ENCODE measurements at places on chromosomes 11 and 22.

GRCh38 chr22:42792909-42793847 lies 63.9 kb downstream of the ARFGAP3 start:
- DNase-seq = no peak

- no peak for DNase-seq
Measured at GRCh38 chr22:32776397-32776796, 25.1 kb upstream of the TIMP3 start.

DNA sequence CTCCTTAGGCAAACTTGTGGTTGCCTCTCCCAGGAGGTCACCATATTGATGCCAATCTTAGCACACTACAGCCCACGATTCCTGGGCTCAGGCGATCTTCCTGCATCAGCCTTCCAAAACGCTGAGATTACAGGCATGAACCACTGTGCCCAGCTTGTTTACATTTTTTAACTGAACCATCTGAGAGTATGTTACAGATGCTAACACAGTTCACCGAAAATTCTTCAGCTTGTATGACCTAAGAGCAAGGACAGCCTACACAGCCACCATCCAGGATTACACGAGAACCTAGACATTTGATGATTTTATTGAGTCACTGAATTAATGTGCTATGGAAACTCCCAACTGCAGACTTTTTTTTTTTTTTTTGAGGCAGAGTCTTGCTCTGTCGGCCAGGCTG lies 5.8 kb upstream of the LGALS1 start:
- DNase-seq = no peak

DNA sequence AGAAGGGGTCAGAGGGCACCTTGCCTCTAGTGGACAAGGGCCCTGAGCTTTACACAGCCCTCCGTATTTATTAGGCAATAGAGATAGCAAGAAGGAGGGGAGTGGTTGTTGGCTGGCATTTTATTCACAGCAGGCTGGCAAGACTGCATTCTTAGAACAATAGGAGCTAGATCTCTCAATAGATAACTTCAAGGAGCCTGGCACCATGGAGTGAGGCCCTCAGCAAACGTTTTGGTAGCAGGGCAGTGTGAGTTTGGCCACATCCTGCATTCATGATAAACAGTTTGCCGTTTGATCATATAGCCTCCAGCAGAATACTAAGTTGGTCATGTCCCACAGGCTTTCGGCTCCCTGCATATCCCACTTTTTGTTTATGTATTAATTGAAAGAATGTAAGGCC lies 31.6 kb downstream of the OR10A6 start:
- DNase-seq = no peak

DNA sequence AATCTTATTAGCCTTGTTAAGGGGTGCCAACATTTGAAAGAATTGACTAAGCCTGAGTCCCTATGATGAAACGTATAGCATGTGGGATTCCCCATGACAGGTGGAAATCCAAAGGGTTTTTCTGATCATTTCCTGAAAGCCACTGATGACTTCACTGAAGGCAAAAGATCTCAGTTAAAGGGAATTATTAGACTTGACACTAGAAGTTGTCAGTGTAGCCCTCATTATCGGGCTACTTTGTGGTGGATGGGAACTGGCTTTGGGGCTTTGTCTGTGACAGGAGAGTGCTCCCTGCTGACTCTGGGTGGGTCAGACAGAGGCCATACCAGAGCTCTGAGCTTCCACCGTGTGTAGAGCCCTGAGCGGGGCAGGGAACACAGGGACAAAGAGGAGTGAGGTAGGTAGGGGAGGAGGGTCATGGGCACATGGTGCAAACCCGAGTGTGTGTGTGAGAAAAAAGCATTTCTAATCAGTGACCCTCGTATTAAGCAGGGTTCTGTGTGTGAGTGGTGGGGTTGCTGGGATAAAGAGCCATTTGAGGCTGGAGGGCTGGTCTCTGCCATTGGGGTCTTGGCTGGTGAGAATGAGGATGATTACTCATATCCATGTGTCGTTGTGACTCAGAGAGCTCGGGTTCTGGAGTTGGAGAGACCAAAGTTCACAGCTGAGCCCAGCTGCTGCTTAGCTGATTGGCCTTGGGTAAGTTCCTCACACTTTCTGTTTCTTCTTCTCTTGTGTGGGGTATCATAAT lies 101.1 kb downstream of the GRIK4 start:
- DNase-seq = no peak

GRCh38 chr22:31094021-31094551 lies 13.0 kb downstream of the SMTN start:
- no peak for DNase-seq

DNA sequence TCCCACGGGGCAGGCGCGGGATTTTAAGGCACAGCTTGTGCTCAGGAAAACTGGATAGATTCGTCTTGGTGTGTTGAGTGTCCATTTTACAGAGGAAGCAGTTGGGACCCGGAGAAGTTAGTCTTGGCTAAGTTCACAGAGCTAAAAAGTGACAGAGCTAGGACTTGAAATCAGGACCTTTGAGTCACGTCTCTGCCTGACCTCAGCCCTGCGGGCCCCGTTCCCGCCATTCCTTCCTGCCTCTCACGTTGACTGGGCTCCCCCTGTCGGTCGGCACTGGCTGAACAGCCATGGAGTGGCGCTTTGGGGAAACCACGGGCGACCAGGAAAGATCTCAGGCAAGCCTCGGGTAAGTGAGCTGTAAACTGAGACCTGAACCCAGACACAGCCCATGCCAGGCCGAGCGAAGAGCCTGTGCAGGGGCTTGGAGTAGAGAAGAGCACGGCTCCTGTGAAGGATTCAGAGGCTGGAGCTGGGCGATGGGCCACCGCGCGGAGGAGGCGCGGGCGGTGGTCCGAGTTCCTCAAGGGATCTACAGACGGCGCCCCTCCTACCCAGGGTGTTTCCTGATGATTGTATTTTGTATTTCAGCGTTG lies 54.1 kb downstream of the WNT11 start:
- peak; percentile 72 for DNase-seq

GRCh38 chr22:50151571-50152537 lies 18.7 kb upstream of the PANX2 start:
- DNase-seq = no peak

GRCh38 chr11:66262191-66262590 lies 6.2 kb upstream of the RAB1B start:
- DNase-seq = no peak

GRCh38 chr11:126525702-126526101 lies 170.2 kb downstream of the ST3GAL4 start:
- DNase-seq = no peak

DNA sequence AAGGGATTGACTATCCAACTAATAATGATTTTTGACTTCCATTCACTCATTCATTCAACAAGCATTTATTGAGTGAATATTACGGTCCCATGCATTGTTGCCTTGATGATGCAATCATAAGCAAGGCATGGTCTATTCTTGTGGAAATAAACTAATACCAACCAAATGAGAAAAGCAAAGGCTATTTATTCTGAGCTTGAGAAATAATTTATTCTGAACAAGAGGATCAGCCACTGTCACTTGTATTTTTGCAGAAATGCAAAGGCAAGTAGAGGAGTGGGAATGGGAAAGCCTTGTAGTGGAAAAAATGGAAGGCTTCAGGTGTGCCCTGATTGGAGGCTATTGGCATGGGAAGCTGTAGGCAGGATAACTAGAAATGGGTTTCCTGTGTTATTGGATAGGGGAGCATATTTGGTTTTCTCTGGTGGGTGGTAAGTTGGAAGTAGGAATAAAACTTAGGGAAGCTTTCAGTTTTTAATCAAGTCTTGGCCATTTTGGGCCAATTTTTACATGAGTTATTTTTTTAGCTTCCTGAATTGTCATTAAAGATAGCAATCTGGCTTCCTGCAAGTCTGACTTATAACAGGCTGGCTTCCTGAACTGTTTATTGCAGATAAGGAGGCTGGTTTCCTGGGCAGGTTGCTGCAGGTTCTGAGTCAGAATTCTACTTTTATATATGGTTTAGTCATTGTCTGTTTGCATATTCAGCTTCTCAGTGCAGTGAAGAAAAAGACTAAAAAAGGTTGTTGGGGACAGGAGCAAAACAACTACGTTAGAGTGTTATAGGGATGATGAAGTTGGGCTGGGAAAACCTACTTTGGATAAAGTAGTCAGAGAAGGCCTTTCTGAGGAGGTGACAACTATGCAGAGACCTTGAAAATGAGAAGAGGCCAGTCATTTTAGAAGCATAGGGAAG lies 106.7 kb downstream of the APIP start:
- DNase-seq = no peak

DNA sequence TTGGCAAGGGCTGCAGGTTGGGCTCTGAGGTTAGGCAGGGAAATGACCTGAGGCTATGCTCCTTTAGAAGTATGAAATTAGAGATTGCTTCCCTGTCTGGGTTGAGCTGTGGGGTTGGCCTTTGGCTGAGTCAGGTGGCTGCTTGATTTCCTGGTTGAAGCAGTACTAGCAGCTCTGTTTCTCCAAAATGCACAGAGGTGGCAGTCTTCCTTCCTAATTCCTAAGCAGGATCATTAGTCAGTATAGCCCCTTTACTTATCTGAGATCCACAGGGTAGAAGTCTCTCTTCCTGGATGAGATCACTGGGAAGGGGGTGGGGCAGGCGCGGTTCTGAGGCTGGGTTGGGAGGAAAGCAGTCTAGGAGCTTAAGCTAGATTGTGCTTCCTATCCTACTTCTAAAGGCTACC lies 1917.5 kb downstream of the LRRC4C start:
- no peak for DNase-seq

DNA sequence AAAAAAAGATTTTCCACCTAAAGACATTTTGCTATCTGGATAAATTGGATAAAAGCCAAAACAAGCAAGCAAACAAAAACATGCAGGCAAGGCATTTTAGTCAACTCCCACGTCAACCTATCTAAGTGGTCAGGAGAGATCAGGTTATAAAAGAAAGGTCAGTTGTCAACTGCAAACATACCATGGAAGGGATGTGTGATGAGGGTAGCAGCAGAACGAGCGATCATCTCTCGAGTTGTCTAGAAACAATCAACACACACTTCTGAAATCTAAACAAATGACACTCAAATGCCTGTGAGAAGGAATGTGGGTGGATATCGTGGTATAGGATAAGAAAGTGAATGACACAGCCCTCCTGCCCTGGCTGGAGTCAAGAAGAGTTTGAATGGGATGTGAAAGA lies 10.9 kb downstream of the MTCH2 start:
- DNase-seq = no peak

GRCh38 chr11:70608568-70609470 lies 210.5 kb downstream of the CTTN start:
- DNase-seq = no peak

- DNase-seq = no peak
Measured at GRCh38 chr11:47318166-47318565, 34.3 kb downstream of the MYBPC3 start.

DNA sequence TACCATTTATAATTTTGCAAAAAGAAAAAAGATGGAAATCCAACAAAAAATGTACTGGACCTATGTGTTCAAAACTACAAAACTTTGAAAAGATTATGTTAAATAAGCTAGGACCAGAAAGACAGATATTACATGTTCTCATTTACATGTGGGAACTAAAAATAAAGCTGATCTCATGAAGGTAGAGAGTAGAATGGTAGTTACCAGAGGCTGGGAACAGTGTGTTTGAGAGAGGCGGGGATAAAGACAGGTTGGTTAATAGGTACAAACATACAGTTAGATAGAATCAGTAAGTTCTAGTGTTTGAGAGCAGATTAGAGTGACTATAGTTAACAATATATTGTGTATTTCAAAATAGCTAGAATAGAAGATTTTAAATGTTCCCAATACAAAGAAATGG lies 71.6 kb downstream of the USP47 start:
- no peak for DNase-seq

GRCh38 chr11:70510106-70510505 lies 111.8 kb downstream of the CTTN start:
- DNase-seq = no peak

DNA sequence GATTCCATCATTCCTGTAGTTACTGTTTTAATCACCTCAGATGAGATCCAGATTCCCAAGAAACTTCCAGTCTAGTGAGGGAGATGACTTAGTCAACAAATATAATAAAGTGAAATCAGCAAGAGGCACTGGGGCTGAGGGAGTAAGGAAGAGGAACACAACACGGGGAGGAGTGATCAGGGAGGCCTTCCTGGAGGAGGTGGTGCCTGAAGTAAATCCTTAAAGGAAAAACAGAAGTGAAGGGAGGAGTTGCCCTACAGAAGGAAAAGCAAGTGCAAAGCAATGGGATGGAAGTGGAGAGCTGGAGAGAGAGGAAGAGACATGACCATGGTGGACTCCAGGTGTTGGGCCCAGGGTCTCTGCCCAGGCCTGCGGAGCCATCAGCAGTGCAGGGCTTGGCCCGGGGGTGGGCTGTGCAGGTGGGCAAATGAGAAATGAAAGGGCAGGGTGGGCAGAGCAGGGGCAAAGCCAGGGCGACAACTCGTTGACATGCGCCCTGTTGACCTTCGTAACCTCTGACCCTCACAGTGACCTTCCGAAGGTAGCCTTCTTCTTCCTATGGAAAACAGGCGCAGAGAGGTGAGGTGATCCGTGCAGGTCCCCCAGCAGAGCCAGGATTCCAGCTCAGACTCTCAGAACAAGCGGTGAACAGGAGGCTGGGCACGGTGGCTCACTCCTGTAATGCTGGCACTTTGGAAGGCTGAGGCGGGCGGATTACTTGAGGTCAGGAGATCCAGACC lies 12.1 kb upstream of the PPARA start:
- DNase-seq = no peak

DNA sequence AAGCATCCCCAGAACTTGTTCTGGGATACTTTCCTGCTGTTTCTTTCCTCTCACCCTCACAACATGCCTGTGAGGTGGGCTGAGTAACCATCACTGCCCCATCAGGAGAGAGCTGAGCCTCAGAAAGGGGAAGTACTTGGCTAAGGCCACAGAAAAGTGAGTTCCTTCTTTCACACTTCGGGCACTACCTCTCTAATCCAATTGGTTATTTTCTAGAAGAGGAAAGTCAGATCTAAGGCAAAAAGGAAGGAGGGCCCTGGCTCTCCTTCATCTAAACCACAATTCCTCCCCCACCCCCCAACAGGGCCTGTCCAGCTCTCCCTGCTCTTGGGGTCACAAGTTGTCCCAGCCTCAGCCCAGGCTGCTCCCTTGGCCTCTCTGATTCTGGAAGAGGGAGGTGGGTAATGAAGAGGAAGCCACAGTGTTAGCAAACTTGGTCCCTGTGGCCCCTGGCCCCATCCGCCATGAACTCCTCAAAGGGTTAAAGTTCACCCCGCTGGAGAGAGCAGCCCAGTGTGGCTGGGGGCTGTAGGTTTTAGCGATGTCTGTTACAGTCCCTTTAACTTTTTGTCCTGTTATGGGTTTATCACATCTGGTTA lies 34.0 kb downstream of the SLC22A12 start:
- no peak for DNase-seq

DNA sequence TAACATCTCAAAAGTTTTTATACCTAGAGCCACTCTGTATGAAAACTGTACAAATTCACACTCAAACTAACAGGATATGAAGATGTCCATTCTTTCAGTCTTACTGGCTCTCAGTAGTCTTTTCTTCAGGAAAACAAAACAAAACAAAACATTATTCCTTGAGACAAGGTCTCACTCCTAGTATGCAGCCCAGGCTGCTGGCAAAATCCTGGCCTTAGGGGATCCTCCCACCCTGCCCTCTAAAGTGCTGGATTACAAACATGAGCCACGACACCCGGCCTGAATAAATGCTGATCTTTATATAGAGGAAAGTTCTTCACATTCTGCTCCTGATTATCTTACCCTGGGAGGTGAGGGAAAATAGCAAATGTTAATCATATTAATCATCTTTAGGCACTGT lies 5.1 kb downstream of the APOL2 start:
- peak; percentile 61 for DNase-seq

- DNase-seq = no peak
Measured at GRCh38 chr11:113440816-113441215, 34.4 kb downstream of the DRD2 start.

- DNase-seq = no peak
Measured at GRCh38 chr11:83158965-83159901, 2.3 kb downstream of the PCF11 start.

GRCh38 chr11:36109850-36110606 lies 166.2 kb downstream of the LDLRAD3 start:
- peak; percentile 39 for DNase-seq

- DNase-seq = no peak
Measured at GRCh38 chr22:49269928-49270327, 557.7 kb downstream of the BRD1 start.

Data from HAP-1 (cell line).